ENCODE measurements at places on chromosomes 7 and 10. TPM values are rescaled to one million over a fixed set of nuclear protein-coding genes. Genes with fewer than 3 reads are reported as not detected.

DNA sequence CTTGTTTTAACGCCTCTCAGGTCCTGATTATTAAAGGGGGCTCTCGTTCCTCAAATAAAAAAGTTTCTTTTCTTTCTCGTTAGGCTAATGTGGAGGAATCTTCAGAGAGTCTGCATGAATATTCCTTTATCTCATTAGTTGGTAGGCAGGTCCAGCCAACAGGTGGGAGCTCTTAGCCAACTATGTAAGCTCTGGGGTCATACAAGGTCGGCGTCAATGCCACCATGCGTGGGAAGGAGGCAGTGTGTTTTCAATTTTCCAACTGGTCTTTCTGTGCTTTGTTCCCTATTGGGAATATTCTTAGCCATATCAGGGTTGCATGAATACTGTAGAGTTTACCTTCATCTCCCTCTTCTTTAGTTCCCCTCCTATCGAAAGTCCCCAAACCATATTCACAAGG is 118.5 kb upstream of the SVIL start:
- no peak for DNase-seq

The PDE6C gene
- not detected for total RNA-seq

The PHF14 gene
- 28.8 TPM for total RNA-seq

- no peak for DNase-seq
These were observed 71.9 kb downstream of the OAT start for GRCh38 chr10:124346831-124347230.

The TAS2R3 gene
- 3.8 TPM for total RNA-seq

- DNase-seq: no peak
These were observed 20.6 kb upstream of the CABCOCO1 start for GRCh38 chr10:61642150-61642571.

- no peak for DNase-seq
These were observed 357.5 kb upstream of the BMPER start for GRCh38 chr7:33547880-33548279.

- no peak for DNase-seq
These were observed 315.2 kb upstream of the ZNF32 start for GRCh38 chr10:43963793-43964425.

GRCh38 chr10:15540727-15541126 is 169.6 kb upstream of the FAM171A1 start:
- no peak for DNase-seq

- peak; percentile 78 for DNase-seq
These were observed 3.2 kb upstream of the ZNF248 start for GRCh38 chr10:37860494-37861190.

The NUTM2D gene
- 1.1 TPM for total RNA-seq

The LRRD1 gene
- not detected for total RNA-seq

GRCh38 chr10:24279166-24279565 is 70.2 kb downstream of the KIAA1217 start:
- no peak for DNase-seq

The PALD1 gene
- 20.4 TPM for total RNA-seq

- DNase-seq: no peak
These were observed 15.7 kb downstream of the WNT16 start for GRCh38 chr7:121344497-121344896.

DNA sequence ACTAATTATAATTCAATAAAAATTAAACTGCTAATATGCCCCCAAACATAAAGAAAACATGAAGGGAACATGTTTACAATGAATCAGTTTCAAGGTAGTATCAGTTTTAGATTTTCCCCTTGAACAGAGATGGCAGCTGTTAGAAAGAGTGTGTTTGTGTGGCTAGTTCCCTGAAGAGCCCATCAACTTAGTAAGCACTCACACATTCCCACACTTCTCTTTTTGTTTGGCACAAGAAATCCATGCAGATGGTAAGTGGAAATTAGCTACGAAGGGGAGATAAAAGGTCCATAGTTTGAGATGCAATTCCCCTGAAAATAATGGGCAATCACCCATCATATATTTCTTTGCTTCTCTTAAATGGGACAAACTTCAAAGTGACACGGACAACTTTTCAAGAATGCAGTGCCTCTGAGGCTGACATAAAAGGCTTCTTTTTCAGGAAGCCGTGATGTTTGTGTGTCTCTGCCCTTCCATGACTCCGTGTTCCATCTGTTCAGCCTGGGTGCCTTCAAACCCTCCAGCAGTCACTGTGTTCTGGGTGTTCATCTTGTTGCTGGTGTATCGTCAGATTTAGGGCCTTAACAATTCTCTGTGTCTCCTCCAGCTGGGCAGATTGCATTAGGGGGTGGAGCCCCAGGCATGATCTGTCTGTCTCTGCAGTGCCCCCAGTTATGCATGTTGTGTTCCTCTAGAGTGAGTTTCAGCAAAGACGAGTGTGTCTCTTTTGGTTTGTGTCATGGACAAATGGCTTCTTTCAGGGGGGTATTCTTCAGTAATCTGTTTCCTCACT is 259.5 kb upstream of the NPY start:
- DNase-seq: no peak

DNA sequence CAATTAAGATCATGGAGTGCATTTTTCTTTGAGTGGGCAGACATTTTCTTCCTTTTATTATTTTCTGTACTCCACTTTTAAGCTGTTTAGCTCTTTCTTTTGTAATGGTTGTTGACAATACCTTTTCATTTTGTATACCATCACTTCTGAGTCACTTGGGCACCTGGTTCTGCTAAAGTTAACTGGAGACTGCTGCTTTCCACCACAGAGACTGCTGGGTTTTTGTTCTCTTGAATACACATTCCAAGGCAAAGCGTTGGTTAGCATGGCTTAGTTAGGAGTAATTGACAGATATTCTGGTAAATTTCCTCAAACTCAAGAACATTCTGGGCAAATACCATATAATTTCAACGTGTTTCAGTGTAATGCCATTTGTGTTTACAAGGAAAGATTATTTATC is 541.9 kb upstream of the CELF2 start:
- DNase-seq: no peak

- DNase-seq: no peak
These were observed 304.3 kb upstream of the ZMIZ1 start for GRCh38 chr10:78764436-78764835.

GRCh38 chr10:124886195-124886594 is 55.7 kb upstream of the ZRANB1 start:
- DNase-seq: no peak

- DNase-seq: no peak
These were observed 54.5 kb upstream of the CXCL12 start for GRCh38 chr10:44439239-44439957.

Data from sigmoid colon (tissue), 7 donors.